ENCODE measurements at places on chromosomes 11 and 22. TPM values are rescaled to one million over a fixed set of nuclear protein-coding genes. Genes with fewer than 3 reads are reported as not detected.

The RCOR2 gene
- total RNA-seq = 0.40 TPM

The ABCC8 gene
- total RNA-seq = not detected

The OR2AG2 gene
- total RNA-seq = not detected

The LARGE2 gene
- 0.40 TPM for total RNA-seq

The C11orf58 gene
- total RNA-seq = 137 TPM

The MRGPRX3 gene
- not detected for total RNA-seq

The CDC42BPG gene
- total RNA-seq = 1.3 TPM

The DNAJC4 gene
- 40.5 TPM for total RNA-seq

- no peak overlapping the region for H3K27ac ChIP-seq
- no peaks in the 10 kb centered on the region for H3K36me3 ChIP-seq
- no peaks in the 10 kb centered on the region for H3K27me3 ChIP-seq
- no peak overlapping the region for H3K4me3 ChIP-seq
- H3K4me1 ChIP-seq = no peaks in the 10 kb centered on the region
- DNase-seq = no peak
Measured at GRCh38 chr11:40337118-40337517, 1122.3 kb downstream of the LRRC4C start.

GRCh38 chr11:84398017-84398626, 1112.0 kb upstream of the CCDC90B start:
- H3K4me3 ChIP-seq = no peak overlapping the region
- no peaks in the 10 kb centered on the region for H3K4me1 ChIP-seq
- no peak for DNase-seq
- no peaks in the 10 kb centered on the region for H3K27me3 ChIP-seq
- H3K27ac ChIP-seq = no peak overlapping the region

DNA sequence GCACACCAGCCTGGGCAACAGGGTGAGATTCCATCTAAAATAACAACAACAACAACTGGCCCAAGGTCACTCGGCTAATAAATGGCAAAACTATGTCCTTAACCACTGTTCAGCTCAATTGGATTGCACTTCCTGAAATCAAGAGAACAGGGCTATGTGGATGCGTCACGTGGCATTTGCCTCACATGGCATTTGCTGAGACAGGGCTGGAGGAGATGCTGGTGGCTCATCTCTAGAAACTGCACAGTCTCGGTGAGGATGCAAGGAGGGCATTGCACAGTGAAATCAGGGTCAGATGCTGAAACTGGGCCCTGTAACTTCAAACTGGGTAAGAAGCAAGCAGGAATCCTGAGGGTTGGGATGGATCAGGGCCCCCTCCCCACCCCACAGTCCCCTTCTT, 171.9 kb downstream of the BUD13 start:
- no peaks in the 10 kb centered on the region for H3K4me1 ChIP-seq
- H3K27me3 ChIP-seq = no peaks in the 10 kb centered on the region
- H3K36me3 ChIP-seq = no peaks in the 10 kb centered on the region
- no peak for DNase-seq
- H3K4me3 ChIP-seq = no peak overlapping the region

- no peak overlapping the region for H3K4me3 ChIP-seq
- no peaks in the 10 kb centered on the region for H3K4me1 ChIP-seq
- H3K36me3 ChIP-seq = no peaks in the 10 kb centered on the region
- no peak for DNase-seq
- H3K27ac ChIP-seq = no peak overlapping the region
Measured at GRCh38 chr11:105168457-105168856, 28.9 kb upstream of the CARD18 start.

GRCh38 chr11:58776891-58777710, 45.4 kb upstream of the GLYAT start:
- no peak overlapping the region for H3K4me3 ChIP-seq
- H3K27ac ChIP-seq = no peak overlapping the region
- no peaks in the 10 kb centered on the region for H3K27me3 ChIP-seq
- DNase-seq = no peak

DNA sequence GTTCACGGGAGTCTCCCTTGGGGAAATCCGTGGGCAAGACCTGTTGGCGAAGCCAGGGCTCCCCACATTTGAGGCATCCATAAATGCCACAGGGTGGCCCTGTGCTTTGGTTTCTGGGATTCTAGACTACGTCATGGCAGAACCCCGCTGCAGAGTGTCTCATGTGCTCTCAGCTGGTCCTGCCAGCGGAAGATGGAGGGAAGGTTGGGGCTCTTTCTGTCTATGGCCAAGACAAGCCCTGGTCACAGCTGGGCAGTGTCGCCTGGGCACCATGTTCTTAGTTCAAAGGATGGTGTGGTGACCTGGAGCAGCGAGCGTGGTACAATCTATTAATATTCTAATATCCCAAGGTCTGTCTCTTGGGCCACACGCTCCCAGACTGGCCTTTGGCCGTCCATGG, 511.7 kb downstream of the TBC1D22A start:
- no peaks in the 10 kb centered on the region for H3K27me3 ChIP-seq
- no peak overlapping the region for H3K27ac ChIP-seq
- no peaks in the 10 kb centered on the region for H3K36me3 ChIP-seq
- H3K4me1 ChIP-seq = no peaks in the 10 kb centered on the region
- DNase-seq = no peak

- H3K27me3 ChIP-seq = peaks cover 5% of the 10 kb centered on the region
- H3K36me3 ChIP-seq = no peaks in the 10 kb centered on the region
- peak; percentile 59 for DNase-seq
- peaks cover 23% of the 10 kb centered on the region for H3K4me1 ChIP-seq
- H3K27ac ChIP-seq = peak overlapping the region; percentile 78
Measured at GRCh38 chr11:75383246-75383645, 16.1 kb upstream of the RPS3 start.

GRCh38 chr11:66324664-66325063, 7.8 kb upstream of the CD248 start:
- no peak overlapping the region for H3K4me3 ChIP-seq
- H3K27me3 ChIP-seq = no peaks in the 10 kb centered on the region
- peaks cover 8% of the 10 kb centered on the region for H3K36me3 ChIP-seq
- H3K27ac ChIP-seq = peak overlapping the region; percentile 71

GRCh38 chr22:35910003-35910769, 118.4 kb downstream of the RBFOX2 start:
- no peak overlapping the region for H3K27ac ChIP-seq
- peaks cover 4% of the 10 kb centered on the region for H3K27me3 ChIP-seq
- DNase-seq = no peak

DNA sequence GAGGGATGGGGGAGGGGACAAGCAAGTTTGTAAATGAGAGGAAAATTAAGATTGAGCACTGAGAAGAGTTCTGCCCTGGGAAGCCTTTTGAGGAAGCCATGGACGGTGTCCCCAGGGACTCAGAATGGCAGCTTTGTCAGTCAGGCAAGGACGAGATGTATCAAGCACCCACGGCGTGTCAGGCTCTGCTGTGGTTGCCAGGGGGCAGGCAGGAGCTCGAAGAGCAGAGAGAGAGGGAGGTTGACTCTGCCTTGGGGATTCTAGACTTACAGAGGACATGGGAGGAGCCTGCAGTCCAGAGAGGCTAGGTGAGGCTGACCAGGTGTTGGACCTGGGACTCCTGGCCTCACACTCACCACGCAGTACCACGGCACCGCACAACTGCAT, 29.1 kb upstream of the SYT7 start:
- no peak for DNase-seq
- H3K4me1 ChIP-seq = no peaks in the 10 kb centered on the region
- H3K27me3 ChIP-seq = no peaks in the 10 kb centered on the region
- H3K4me3 ChIP-seq = no peak overlapping the region

DNA sequence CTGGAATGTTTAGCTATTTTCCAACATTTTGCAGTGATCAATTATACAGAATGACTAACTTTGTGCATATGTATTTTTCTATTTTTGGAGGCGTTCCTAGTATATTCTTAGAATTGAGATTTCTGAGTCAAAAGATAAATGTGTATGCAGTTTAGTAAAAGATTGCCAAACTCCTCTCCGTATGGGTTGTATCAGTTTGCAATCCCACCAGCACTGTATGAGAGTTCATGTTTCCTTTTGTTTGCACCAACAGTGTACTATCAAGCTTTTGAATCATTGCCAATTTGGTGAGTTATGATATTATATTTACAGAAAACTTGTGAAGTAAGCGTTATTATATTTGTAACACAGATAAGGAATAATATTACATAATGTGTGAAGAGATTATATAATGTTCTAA, 658.7 kb downstream of the JRKL start:
- no peak for DNase-seq
- H3K27ac ChIP-seq = no peak overlapping the region
- H3K4me1 ChIP-seq = no peaks in the 10 kb centered on the region
- H3K27me3 ChIP-seq = no peaks in the 10 kb centered on the region
- no peak overlapping the region for H3K4me3 ChIP-seq

DNA sequence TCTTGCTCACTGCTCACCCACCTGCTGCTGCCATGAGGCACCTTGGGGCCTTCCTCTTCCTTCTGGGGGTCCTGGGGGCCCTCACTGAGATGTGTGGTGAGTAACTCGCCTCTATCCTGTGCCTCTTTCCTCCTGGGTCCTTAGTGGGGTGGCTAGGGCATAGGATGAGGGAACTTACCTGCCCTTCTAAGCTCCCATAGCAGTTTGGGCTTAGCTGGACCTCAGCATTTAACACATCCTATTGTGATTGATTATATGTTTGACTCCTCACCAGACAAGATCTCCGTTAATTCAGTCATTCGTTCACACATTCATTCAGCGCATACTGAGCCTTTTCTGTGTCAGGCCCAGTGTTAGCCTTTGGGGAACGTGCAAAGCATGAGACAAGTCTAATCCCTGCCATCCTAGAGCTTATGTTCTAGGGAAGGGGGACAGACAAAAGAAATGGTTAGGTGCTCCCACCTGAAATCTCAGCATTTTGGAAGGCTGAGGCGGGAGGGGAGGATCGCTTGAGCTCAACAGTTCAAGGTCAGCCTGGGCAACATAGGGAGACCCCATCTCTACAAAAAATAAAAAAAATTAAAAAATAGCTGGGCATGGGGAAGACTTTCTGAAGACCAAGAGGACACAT, 441 bp downstream of the TCN2 start:
- no peaks in the 10 kb centered on the region for H3K36me3 ChIP-seq
- peaks cover 1% of the 10 kb centered on the region for H3K27me3 ChIP-seq
- peaks cover 43% of the 10 kb centered on the region for H3K4me1 ChIP-seq
- H3K4me3 ChIP-seq = peak overlapping the region; percentile 4
- DNase-seq = no peak
- peak overlapping the region; percentile 84 for H3K27ac ChIP-seq

DNA sequence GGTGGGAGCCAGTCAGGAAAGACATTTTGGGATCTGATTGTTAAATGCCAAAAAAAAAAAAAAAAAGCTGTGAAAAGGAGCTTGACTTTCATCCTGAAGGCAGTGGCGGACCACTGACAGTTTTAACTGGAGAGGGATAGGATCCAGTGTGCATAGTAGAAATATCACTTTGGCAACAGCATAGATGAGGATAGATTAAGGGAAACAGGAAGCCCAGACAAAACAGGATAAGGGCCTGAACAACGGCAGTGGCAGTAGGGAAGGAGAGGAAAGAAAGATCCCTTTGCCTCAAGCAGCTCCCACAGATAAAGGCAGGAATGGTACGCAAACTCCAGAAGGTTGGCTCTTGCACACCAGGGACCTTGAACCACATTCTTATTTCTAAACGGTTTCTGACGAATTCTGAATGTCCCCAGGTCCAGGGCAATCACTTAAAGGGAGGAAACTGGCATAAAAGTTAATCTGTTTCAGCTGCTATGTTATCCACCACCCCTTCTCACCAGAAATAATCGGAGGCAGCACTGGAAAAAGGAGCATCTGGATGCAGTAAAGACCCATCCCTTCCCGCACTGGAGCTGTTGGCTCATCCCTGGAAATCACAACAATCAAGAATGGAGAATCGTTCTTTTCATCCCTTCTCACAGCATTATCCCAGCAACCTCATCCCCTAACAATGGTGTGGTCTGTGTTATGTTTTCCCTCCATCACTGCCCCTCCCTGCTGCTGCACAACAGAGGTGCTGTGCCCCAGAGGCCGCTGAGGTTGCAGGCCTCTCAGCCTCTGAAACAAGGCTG, 99.1 kb downstream of the GAB2 start:
- no peak overlapping the region for H3K4me3 ChIP-seq
- DNase-seq = no peak
- H3K27ac ChIP-seq = no peak overlapping the region
- no peaks in the 10 kb centered on the region for H3K27me3 ChIP-seq

- no peaks in the 10 kb centered on the region for H3K4me1 ChIP-seq
- no peak overlapping the region for H3K27ac ChIP-seq
- no peak overlapping the region for H3K4me3 ChIP-seq
- DNase-seq = no peak
Measured at GRCh38 chr22:28931844-28932567, 48.6 kb downstream of the ZNRF3 start.

- no peak within 1 kb of the TSS for H3K4me3 ChIP-seq
- no peak within 1 kb of the TSS for H3K27ac ChIP-seq
- H3K36me3 ChIP-seq = peaks cover 2% of the 10 kb centered on the region
- H3K27me3 ChIP-seq = no peaks in the 10 kb centered on the region
Measured at GRCh38 chr22:39893526-39893925, at the start of gene ENTHD1. Gene ENTHD1 (minus strand): TSS chr22:39893760. CDS start chr22:39887748, 6,012 bp downstream.

- H3K27ac ChIP-seq = no peak overlapping the region
- H3K27me3 ChIP-seq = peaks cover 2% of the 10 kb centered on the region
- no peaks in the 10 kb centered on the region for H3K36me3 ChIP-seq
- H3K4me3 ChIP-seq = no peak overlapping the region
- no peak for DNase-seq
Measured at GRCh38 chr22:25555586-25555985, 8.9 kb upstream of the GRK3 start.

GRCh38 chr11:9046481-9046880, 42.7 kb upstream of the NRIP3 start:
- DNase-seq = no peak
- H3K36me3 ChIP-seq = no peaks in the 10 kb centered on the region
- H3K4me1 ChIP-seq = no peaks in the 10 kb centered on the region
- no peak overlapping the region for H3K27ac ChIP-seq
- peaks cover 3% of the 10 kb centered on the region for H3K27me3 ChIP-seq

DNA sequence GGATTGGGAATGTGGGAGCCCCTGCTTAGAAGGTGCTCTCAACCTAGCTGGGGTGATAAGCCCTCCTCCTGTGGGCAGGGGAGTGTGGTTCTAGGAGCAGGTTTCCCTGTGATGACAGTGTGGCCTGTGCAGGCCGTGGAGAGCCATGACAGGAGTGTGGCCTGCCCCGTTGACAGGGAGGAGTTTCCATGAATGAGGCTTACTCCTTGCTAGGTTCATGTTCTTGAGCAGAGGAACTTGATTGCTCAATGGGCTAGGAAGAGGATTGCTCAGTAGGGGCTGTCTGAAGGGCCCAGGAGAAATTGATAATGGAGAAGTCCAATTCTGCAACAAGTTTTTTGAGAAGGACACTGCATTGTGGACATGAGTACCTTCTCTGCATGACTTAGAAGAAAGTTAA, 92.0 kb downstream of the PPP6R3 start:
- peaks cover 37% of the 10 kb centered on the region for H3K4me1 ChIP-seq
- H3K4me3 ChIP-seq = no peak overlapping the region
- no peaks in the 10 kb centered on the region for H3K27me3 ChIP-seq
- H3K27ac ChIP-seq = no peak overlapping the region

DNA sequence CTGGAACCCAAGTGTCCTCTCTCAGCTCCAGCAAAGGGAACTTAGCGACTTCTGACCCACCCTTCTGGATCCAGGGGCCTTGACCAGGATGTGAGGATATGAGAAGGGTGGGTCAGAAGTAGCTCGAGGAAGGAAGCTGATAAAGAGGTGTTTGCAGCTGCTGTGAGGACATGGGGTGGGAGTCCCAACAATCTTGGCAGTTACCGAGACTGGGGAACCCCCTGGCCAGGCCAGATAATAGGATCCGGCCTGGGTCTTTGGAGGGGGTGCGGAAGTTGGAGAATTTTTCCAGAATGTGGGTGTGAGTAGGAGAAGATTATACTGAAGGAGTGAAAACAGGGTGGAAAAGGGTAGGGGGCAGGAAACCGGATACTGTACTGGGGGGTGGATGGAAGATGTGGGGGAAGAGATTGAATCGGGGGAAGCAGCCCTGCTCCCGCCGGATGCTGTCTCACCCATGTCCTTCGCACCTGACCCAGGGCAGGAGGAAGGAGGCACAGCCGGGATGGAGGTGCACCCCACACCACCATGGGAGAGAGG, 2.8 kb upstream of the MCAM start:
- H3K4me1 ChIP-seq = peaks cover 47% of the 10 kb centered on the region
- peaks cover 38% of the 10 kb centered on the region for H3K27me3 ChIP-seq
- DNase-seq = no peak
- no peaks in the 10 kb centered on the region for H3K36me3 ChIP-seq
